ENCODE measurements at places on chromosomes 7 and 10.

DNA sequence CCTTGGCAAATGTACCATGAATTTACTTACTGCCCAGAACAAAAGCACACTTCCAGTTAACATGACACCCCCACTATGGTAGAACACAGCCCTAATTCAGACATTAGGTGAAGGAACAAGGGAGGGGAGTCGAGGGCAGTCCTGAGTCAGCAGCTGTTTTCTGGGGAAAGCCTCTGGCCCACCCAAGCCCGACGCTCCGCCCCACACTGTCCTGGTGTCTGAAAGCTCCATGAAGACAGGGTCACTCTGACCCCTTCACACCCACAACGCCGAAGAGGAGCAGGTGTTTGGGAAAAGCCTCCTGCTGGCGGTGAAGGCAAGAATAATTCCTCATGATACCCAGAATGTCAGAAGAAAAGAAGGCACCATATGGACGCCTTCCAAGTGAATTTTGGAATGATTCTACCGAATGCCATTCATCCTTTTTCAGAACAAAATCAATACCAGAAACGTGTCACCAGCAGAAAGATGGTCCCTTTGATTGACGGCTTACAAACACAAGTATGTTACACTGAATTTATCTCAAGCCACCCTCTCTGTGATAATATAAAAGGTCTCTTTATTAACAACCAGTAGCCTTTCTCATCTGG lies 172.1 kb downstream of the DIP2C start:
- DNase-seq = no peak

DNA sequence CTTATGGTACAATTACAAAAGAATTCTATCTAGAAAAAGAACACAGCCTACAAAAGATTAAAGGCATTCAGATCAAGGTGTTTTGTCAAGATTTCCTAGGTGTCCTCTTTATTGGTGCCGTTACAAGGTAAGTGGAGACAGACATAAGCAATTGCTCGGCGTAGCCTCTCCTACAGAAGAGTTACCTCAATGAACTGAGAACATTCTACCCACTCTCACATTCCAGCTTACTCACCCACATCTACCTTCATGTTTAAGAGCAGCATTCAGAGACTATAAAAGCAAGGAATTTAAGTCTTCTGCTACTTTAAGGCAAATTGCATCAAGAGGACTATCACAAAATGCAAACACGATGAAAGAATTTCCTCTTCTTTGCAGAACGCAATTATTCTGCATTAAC lies 29.5 kb downstream of the MPP7 start:
- no peak for DNase-seq

DNA sequence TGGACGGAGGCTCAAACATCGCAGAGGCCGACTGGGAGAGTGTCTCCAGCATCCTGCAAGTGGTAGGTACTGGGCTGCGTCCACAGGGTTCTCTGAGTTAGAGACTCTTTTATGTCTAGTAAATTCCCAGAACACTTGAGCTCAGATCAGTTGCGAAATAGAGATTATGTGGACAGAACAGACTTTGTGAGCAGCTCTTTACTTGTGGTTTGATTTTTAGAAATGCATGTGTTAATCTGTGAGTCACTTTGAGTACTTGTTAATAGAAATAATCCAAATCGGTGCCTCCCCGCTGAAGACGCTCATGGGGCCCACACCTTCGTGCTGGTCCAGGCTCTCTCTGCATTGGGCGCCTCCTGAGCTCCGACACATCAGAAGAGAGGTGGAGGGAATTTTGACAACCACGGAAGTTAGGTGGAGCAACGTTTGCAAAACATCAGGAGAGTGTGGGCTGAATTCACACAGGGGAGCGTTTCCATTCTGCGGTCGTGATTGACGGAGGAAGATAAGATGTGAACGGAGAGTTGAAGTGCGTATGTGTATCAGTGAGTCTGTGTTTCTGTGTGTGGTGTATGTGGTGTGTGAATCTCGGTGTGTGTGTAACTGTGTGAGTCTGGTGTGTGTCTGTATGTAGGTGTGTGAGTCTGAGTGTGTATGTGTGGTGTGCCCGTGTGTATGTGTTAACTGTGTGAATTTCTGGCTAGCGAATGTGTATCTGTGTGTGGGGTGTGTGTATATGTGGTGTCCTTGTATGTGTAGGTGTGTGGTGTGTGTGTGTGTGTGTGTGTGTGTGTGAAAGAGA lies 32.1 kb downstream of the PFKP start:
- DNase-seq = no peak

GRCh38 chr7:12322284-12322902 lies 81.3 kb downstream of the VWDE start:
- DNase-seq = no peak

DNA sequence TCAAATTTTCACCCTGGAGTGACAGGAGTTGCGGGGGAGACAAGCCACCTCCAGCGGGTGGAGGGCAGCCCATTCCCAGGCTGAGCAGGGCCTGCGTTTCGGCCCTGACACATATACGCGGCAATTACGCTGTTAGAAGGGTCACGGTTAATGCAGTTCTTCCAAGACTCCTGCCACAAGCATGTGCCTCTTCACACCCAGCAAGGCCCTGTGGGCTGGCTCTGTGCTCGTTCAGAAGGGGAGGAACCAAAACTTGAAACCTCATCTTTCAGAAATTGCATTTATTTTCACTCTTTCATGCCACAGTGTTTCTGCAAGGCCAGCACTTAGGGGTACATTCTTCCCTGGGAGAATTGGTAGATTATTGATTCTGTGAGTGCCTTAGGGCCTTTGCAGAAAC lies 24.7 kb downstream of the LRMDA start:
- no peak for DNase-seq

GRCh38 chr7:7980134-7980533 lies 11.5 kb downstream of the GLCCI1 start:
- DNase-seq = no peak

DNA sequence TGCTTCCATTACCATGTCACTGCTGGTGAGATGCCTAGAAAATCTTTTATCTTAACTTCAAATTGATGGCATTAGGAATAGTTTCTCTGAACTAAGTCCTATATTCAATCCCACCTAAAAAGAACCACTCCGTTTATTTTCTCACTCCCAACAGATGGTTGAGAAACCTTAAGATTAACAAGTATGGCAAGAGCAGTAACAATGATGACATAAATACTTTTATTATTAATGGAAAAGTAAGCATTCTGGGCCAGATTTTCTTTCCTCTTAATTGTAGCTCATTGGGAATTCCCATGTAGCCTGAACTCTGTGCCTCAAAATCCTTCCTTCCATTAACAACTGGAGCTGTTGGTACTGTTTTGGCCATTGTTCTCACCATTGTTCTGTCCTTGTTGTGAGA lies 21.1 kb upstream of the FAM13C start:
- no peak for DNase-seq

- DNase-seq = no peak
These were observed 138.1 kb upstream of the CHST15 start for GRCh38 chr10:124231168-124232155.
